Cardiac septum (tissue), 1 donor: ENCODE measurements at places on chromosomes 16 and 17. TPM values are rescaled to one million over a fixed set of nuclear protein-coding genes. Genes with fewer than 3 reads are reported as not detected.

The HOXB6 gene
- total RNA-seq = 0.92 TPM

GRCh38 chr17:73281928-73282327 is 20.2 kb upstream of the CPSF4L start:
- no peak for DNase-seq

GRCh38 chr16:56649271-56649670 is 2.4 kb upstream of the MT1B start:
- no peak for DNase-seq

- DNase-seq = no peak
These were observed 77.1 kb upstream of the GSE1 start for GRCh38 chr16:85536073-85536410.

GRCh38 chr17:18257268-18257981 is 1.1 kb downstream of the FLII start:
- peak; percentile 87 for DNase-seq

DNA sequence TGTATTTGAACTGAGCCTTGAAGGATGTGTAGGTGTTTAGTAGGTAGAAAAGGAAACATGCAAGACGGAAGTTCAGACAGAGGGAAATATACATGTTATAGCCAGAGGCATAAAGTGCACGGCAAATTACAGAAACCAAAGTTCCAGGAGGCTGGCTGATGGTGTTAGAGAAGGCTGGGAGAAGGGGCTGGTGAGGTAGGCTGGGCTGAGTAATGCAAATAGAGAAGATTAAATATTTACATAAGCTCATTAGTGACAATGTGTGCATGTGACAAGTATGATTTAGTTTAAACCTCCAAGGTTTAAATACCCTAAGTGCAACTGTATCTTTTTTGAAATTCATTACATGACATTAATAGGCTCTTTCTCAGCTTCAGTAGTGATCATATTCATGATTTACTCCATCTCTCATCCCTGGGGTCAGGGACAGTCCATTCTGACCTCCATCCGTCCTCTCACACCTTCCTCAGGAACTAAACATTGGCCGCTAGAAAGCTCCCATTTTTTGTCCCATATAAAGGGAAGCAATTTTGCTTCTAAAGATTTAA is 399.8 kb upstream of the SALL1 start:
- no peak for DNase-seq

DNA sequence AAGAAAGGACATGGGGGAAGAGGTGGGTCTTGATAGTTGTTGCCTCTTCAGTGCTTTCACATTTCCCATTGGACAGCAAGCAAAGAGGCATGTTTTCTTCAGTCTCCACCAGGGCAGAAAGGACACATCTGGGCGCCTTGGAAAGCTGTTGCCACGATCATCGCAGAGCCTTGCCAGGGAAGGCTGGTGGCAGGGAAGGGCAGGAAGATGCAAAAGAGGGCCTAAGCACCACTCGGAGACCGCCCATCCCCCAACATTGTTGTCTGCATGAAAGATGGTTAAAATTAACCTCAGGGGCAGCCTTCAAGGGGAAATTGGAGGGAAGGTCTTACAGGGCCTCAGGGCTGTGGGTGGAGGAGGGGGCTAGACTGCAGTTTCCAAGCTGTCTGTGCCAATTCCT is 114.2 kb downstream of the SOX9 start:
- DNase-seq = no peak

- no peak for DNase-seq
These were observed 92.9 kb downstream of the GPR139 start for GRCh38 chr16:19980632-19981265.

The CACNG3 gene
- total RNA-seq = not detected

- no peak for DNase-seq
These were observed 73.8 kb downstream of the XYLT1 start for GRCh38 chr16:17396762-17397498.

DNA sequence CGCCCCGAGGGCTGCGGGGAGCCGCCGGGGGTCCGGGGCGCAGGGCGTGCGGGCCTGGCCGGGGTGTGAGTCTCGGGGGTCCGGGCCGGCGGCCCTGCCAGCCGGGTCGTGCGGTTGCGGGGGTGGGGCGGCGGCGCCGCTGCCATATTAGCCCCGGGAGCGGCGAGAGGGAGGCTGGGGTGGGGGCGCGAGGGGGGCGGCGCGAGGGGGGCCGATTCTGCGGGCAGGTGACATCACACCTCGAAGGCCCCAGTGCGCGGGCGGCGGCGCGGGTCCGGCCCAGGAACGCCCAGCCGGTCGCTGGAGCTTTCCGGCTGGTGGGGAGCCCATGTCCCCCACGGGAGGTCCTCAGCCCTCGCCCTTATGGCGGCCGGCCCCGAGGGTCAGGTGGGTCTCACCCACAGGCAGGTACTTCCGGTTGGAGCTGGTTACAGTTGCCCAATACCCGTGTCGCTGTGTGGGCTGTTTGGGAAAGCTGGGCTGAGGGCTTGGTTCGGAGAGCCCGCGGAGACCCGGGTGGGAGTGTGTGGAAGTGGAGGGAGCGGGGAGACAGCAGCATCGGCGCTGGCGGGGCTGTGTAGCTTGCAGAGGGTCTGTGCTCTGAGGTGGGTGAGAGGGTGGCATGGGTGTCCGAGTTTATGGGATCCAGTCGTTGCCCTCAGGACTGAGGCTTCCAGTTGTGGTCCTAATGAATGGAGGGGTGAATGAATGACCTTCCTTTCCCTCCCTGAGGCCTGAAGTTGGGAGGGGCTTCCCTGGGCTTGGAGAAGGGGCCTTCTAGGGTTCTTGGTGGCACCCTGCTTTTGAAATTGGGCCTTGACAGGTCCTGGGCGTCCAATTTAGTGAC is 804 bp downstream of the ATP6V0C start:
- DNase-seq = no peak

DNA sequence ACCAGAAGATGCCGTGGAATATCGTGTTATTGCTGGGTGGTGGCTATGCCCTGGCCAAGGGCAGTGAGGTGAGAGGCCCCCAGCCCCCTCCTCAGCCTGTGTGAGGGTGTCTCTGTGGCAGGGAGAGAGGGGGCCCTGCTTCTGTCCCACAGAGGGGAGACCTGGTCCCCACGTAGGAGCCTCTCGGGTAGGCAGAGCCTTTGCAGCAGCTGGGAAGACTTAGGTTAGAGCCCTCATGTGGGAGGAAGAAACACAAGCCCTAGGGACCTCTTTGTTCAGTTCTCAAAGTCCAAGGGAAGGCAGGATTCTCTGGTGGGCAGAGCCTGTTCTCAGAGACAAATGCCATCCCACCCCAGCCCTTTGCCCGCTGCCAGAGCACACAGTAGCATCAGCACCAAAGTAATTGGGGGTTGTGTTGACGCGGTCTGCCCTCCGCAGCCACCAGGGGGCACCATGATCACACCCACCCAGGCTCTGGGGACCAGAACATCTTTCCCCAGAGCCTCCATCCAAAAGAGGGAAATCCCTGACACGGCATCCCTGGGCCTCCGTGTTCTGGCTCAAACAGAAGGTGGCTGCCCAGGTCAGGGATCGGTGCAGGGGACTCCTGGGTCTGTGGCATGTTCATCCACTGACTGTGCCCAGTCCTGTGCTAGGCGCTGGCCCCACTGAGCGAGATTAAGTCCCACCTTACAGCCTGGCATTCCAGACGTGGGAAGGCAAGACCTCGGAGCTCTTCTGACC is 11.5 kb upstream of the FOXN1 start:
- DNase-seq = peak; percentile 88

- no peak for DNase-seq
These were observed 55.3 kb downstream of the SKAP1 start for GRCh38 chr17:48374650-48375230.

The CCL1 gene
- not detected for total RNA-seq

DNA sequence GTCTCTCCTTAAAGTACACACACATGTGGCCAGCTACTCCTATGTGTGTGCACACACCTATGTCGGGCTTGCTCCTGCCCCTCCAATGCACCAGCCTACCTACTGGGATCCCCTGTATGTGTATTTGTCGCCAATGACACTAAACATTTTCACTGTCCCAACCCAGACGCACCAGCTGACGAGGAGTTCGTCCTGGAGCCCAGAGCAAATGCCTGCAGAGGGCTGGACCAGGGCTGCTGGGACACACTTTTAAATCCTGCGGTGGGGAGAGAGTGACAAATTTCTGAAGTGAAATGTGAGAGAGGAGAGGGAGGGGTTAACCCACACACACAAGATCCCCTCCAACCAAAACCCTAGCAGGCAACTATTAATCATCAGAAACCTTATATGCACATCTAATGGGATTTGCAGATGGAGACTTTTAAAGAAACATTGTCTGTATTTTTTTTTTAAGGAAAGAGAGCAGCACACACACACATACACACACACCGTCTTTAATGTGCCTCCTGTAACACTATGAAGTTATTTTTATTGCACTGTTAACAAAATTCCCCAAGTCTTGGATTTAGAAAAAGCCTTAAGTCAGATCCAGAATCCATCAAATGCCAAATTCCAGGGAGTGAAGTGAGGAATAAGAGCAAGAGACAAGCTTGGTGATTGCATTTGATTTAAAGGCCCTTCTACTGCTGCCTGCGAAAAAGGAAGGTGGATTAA is at the start of gene MEOX1:
TSS of gene MEOX1 (minus strand) at position 224 of the 714 bp plus-strand sequence. CDS start 388 bp downstream, outside the sequence.
- DNase-seq = no peak

The CETP gene
- total RNA-seq = not detected

- no peak for DNase-seq
These were observed 28.7 kb upstream of the CRISPLD2 start for GRCh38 chr16:84791088-84791487.

GRCh38 chr16:14181371-14182050 is 110.4 kb downstream of the MRTFB start:
- no peak for DNase-seq

DNA sequence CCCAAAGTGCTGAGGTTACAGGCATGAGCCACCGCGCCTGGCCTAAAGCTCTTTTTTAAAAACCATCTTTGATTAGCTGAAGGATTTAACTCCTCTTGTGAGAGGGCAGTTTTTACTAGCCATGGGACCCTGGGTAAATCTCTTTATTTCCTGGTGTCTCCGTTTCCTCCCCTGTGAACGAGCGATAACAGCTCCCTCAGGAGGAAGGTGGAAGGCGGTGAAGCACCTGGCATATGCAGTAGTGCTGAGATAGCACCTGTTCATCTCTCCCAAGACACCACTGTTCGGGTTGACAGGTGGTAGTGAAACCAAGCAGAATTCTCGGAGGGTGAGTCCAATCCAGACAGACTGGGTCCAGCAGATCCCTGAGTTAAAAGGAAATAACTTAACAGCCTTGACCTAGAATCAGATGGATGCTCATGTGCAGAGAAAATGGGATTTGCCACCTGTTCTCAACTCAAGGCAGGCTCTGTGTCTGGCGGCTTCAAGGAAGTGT is 86.2 kb downstream of the CRISPLD2 start:
- no peak for DNase-seq

The TMEM94 gene
- 56.6 TPM for total RNA-seq

DNA sequence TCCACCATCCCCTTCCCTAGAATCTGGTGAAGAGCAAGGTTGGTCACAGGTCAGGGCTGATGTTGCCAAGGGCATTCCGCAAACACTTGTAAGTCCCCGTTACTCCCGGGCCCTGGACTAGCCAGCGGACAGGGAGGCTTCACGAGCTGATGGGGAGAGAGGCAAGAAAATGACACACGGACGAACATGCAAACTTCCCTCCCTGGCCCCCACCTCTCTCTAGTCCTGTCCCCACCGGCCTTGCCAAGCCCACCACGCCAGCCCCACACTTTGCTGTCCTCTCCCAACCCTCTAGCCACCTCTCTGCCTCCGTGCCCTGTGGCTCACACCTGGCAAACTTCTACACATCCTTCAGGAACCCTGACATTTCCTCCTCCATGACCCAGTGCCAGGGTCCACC is 54.8 kb downstream of the RPH3AL start:
- peak; percentile 70 for DNase-seq

DNA sequence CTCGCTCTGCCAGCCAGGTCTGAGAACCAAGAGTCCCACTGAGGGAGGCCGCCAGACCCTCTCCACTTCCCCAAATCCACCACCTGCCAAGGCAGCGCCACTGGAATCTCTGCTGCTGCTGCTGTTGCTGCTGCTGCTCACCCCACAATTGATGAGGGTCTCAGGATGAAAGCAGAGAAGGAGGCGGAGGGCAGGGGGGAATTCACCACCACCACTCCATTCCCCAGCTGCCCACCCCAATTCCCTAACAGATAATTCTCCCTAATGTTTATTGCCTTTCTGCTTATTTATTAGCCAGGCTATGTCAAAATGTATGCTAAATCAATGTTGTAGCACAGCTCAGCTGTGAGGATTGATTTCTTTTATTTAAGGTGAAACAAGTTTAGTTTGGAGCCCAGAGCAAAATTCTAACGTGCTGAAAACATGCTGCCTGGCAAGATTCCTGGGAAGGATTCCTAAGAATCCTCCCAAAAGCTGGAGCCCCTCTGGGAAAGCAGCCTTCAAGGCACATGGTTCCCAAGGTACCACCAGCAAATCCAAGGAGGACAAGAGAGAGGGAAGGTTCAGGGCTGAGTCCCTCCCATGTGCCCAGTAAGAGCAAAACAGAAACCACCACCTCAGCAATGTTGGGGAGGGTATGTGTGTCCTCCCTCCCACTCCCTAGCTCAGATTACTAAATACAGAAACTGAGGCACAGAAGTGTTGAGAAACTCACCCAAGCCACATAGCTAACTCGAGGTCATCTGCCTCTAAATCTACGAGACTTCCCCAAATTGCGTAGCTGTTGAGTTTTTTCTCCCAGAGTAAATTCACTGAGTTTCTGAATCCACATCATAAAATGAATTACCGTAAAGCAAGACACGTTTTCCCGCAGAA is 12.2 kb upstream of the CDH5 start:
- no peak for DNase-seq

DNA sequence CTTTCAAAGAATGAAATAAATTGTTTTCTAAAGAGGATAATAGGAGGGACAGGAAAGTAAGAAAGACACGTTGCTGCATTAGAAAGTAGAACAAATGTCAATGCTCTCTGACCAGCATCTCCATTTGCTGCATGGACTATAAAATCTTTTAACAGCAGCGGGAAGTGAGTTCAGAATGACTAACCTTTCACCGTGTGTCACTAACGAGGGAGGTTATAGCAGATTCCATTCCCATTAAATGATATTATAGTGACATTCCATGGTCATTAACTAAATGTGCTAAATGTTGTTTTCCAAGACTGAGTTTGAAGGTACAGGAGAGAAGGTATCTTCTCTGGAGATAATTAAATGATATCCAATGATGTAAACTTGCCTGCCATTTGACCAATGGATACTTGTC is 127.1 kb upstream of the HS3ST3A1 start:
- DNase-seq = no peak
